ENCODE measurements at places on chromosomes 2 and 18. TPM values are rescaled to one million over a fixed set of nuclear protein-coding genes. Genes with fewer than 3 reads are reported as not detected.

CPLX4 gene
- total RNA-seq, result not detected

DNA sequence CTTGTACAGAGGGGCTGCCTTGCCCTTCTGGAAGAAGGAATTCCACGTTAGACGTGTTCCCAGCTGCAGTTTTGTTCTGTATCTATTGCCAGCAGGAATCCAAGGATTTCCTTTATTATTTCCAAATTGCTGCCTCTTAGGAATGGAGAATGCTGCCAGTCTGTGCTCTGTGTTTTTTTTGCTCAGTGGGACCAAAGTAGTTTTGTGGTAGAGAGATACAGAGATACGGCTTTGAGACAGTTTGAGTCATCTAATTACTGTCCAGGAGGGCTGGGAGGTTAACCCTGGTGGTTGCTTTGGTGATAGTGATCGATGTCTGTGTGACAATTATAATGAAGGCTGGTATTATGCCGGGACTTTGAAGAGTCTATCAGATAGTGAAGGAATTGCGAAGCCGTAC is 26.3 kb downstream of the ASAP2 start:
- peak; percentile 1 for DNase-seq

GRCh38 chr2:133264989-133265401 is 303.3 kb downstream of the NCKAP5 start:
- DNase-seq, result no peak

- DNase-seq, result no peak
Observed at GRCh38 chr2:70807102-70807827, 13.1 kb downstream of the CLEC4F start.

DNA sequence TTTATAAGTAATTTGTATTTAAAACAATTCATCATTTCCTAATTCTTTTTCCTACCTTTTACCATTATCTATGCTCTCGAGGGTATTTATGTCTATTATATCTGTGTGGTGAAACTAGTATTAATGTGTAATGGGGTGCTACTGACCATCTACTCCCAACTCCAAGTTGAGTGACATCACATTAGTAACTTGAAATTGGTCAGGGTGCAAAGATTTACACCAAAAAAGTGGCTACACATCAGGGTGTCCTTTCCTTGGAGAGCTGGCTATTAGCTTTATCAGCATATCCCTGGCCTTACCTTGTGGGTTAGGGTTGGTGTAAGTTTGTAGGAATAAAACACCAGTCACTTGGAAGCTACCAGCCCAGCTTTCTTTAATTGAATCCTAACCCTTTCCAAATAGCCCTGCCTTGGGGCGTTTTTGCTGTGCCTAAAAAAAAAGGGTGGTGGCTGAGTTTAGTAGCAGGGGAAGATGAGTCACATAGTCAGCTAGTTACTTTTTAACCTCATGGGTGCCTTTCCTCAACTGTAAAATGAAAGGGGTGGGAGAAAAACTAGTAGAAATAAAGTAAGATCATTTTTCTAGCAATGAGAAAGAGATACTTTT is 14.0 kb downstream of the ANXA4 start:
- DNase-seq, result no peak

DNA sequence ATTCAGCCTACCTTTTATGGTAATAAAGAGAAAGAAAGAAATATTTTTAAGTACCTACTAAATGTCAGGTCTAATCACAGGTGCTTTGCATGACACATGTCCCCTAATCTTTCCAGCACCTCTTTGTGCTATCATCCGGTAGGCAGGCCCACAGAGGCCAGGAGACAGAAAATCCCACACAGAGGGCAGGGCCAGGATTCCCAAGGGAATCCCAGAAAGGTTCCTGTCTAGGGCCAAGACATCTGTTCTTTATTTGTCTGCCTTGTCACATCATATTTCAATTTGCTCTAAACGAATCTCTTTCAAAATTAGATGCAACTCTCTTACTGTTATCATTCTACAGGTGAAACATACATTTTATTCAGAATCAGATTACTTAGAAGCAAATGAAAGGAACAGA is 676.1 kb upstream of the GYPC start:
- DNase-seq, result no peak
